H1 (cell line): ENCODE measurements at places on chromosomes 1 and 21.

DNA sequence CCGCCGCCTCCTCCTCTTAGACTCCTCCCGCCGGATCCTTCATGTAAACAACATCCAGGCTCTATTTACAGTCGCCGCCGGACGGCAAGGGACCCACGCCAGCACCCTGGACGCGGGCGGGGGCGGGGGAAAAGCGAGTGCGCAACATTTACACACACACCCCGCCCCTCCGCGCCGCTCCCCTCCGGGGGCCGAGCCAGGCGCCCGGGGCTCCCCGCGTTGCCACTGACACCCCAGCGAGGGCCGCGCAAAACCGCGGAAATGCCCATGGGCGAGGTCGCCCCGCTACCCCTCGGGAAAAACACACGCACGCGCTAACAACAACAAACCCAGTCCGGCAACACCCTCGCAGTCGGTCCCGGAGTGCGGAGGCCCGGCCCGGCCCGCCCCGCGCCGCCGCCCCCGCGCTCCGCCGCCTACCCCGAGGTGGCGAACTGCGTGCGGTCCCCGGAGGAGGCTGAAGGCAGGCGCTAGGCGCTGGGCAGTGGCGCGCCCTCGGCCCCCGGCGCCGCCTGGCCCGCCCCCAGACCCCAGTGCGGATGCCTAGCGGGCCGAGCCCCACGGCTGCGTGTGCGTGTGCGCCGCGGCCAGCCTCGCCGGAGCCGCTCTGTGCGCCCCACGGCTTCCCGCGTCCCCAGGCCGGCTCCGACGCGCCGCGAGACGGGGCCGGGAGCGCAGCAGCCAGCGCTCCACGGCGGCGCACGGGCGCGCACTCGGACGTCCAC, 81.1 kb upstream of the AK4 start:
- no peak for DNase-seq

DNA sequence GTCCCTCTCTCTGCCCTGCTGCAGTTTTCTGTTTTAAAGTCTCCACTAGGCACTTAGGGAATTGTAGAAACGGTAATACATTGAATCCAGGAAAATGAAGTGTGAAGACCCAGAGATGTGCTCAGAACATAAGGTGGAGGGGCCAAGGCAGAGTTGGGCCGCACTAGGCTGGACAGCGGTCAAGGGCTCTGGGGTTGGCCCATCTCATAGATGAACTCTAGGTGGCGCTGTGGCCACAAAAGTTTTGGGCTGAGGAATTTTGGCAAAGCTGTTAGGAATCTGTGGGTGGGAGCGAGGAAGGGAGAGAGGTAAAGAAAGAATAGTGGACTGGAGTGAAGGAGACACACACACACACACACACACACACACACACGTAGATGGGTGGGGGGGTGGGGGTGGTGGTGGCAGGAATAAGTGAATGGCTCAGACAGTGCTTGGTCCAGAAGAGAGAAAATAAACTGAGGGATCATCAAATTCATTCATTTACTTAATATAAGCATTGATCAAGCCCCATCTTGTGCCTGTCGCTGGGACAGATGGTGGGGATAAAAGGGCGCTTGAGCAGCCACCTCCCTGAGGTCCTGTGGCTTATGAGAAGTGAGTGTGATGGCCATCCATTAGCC, 258.5 kb downstream of the TRABD2B start:
- no peak for DNase-seq

DNA sequence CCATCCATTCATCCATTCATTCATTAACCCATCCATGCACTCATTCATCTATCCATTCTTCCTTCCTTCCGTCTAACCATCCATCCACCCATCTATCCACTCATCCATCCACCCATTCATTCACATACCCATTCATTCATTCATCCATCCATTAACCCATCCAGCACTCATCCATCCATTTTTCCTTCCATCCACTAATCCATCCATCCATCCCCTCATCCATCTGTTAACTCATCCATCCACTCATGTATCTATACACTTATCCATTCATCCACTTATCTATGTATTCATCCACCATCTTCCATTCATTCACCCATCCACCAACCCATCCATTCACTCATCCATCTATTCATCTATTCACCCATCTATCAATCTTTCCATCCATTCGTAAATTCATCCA, 107.8 kb downstream of the PRDM16 start:
- no peak for DNase-seq

GRCh38 chr1:52552236-52552504, 722 bp downstream of the TUT4 start:
- no peak for DNase-seq

DNA sequence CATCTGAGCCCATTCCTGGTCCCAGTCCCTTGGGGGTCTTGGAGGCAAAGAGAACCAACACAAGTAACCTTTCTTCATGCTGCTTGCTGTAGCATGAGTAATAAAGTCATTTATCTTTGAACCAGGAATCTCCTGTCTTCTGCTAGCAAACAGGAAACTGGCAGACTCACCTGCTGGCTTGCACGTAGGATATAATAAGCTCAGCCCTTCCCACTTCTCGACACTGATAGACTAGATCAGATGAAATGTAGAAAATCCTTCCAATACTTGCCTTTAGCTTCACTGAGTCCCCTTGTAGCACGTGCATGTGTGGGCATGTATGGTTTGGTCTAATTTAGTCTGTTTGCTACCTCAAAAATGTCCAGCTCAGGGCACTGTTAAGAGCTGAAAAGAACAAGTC, 6.5 kb upstream of the TFF2 start:
- no peak for DNase-seq

DNA sequence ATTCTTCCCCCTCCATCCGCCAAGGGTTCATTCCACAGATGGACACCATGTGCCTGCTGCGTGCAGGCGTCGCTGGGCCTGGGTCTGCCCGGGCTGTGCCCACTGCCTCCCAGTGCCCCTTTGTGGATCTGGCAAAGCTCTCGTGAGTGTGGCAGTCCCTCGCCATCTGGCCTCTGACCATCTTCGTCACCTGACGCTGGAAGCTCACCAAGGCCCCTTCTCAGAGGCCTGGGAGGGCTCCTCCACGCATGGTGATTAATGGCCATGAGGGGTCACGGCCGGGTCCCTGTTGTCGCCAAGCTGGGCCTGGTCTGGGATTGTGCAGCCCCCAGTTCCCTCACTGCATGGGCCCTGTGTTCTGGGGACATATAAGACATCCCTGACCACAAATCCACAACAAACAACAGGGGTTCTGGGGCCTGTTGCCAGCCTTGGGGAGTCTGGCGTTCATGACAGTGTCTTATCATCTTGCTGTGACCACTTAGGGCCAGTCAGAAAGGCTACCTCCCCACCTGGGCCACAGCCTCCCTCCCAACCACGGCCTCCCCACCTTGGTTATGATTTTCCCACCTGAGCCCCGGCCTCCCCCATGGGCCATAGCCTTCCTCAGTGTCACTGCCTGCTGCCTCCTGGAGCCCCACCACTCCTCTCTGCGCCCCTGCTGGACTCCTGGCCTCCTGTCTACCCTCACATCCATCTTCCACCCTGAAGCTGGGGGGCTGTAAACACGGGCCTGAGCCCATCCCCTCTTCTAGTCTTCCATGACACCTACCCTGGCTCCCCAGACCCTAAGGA, 27.9 kb downstream of the SLC45A1 start:
- no peak for DNase-seq

DNA sequence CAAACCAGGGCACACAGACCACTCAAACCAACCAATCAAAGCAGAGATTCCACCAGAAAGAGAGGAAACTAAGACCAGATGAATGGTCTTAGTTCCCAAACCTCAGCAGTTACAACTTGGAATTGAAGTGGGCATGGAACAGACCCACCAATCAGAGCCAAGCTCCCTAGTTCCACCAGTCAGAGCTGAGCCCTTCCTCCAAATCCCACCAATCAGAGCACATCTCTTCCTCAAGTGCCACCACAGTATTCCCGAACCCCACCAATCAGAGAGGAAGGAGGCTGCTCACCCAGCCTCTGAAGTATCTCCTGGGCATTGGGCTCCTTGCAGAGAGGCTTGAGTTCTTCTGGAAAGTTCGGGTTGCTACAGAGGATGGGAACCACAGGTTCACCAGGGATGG, 1.4 kb downstream of the GUCA2A start:
- DNase-seq: no peak

- DNase-seq: peak; percentile 70
Observed at GRCh38 chr1:58815069-58815685, 31.3 kb upstream of the JUN start.

DNA sequence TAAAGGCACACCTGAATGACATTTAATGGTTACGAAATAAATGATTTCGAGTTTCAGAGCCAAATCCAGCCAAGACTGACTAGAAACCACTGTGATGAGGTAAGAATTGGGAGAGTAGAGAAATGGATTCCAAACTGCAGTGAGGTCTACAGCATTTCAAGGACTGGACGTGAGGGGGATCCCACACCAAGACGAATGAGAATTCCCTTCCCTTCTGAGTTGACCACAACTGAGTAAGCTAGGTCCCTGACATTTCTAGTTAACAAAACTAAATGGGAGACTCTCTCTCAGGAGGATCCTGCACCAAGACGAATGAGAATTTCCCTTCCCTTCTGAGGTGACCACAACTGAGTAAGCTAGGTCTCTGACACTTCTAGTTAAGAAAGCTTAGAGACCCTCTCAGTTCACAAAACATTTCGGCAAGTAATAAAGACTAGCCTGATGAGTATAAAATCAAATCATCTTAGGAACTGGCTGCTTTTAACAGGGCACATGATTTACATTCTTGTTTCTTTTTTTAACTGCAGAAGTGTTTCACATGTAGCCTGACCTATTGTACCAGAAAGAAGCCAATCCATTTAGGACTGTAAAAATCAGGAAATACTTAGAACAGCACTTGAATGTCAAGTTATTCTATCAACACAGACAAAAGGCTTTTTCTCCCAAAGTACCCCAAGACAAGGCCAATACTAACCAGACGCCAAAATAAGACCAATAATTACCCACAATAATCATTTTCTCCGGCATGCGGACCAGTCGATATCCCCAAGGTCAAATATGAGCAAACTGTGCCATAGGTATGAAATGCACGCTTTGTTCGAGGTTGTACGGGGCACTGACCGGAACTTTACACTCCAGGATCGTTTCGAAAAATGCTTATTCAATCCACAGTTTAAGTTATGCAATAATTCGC, 1.4 kb upstream of the SPATA1 start:
- DNase-seq: no peak

DNA sequence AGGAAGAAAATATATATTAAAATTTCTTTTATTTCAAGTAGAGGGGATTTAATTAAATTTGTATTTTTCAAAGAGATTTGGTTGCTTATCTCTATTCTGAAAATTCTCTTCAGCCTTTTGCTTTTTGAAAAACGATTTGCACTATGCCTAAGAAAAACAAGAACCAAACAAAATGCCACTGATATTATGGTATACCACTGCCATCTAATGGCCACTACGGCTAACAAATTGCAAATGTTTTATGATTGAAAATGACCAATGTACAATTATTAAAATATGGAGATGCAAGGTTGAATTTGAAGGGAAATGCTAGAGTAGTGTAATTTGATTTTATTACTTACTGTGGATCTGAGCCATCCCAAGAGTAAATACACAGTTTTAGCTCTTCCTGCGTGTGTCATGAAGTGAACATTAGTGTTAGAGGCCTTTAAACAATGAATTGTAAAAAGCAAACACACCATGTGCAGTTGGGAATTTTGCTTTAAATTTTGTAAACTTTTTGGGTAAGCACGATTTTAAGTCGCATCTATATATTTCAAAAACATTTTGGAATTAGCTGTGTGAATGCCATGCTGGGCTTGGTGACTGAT, 137.4 kb upstream of the USP25 start:
- no peak for DNase-seq

DNA sequence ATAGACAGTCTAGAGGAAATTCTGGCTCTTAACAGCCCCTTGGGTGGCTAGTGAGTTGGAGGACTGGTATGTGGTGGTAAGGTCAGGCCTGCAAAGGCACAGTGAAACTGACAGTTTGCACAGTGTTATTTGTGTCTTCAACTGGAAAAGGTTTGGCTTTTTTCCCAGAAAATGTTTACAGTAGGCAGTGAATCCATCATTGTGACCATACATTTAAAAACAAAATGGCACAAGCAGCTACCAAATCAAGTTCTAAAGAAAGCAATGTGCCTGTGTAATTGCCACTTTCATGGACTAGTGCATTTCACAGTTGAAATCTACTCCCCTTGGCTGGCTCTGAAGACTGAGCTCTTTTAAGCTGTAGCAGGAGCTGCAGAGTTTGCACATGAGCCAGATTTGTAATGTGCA, 24.8 kb downstream of the ATPAF1 start:
- no peak for DNase-seq

DNA sequence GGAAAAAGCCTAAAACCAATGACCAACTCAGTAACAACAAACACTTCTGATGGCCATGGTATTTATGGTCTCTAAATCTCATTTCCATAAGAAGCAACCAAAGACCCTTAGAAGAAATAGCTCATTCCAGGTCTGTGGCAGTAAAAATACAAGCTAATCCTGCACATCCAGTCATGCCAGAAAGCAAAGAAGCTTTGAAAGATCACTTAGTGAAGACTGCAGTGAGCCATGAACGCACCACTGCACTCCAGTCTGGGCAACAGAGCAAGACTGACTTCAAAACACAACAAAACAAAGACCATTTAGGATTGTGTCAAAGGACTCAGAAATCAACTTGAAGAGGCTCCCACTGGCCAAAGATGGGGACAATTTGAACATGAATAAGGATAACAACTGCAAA, 18.4 kb upstream of the ELK4 start:
- no peak for DNase-seq

DNA sequence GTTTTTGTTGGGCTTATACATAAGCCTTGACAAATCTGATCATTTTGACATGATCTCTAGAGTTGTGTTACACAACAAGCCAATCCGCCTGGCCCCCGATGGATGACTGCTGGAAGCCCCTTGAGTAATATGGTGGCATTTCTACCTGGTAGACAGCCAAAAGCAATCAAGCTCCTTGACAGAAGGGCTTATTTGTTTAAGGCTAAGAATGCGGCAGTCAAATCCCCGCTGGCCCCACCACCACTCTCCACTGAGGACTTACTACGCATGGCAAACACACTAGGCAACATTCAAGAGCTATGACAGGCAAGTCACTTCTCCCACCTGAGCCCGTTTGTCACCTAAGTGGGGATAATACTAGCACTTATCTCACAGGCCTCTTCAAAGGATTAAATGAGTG, 33.4 kb upstream of the C1orf198 start:
- DNase-seq: no peak

DNA sequence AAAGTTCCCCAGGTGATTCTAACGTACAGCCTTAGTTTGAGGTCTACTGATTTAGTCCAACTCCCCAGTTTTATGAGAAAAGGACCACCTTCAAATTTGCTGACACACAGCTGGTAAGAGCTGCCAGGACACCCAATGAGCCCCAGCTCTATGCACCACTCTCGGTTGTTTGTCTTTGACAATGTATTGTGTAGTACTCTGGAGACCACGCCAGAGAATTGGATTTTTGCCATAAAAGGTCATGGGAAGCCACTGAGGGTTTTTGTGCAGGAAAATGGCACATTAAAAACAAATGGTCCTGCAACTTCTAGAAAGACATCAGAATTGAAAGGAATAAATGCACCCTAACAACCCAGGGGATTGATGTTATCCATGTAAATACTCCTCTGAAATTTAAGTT, 7.1 kb upstream of the IER5 start:
- no peak for DNase-seq

DNA sequence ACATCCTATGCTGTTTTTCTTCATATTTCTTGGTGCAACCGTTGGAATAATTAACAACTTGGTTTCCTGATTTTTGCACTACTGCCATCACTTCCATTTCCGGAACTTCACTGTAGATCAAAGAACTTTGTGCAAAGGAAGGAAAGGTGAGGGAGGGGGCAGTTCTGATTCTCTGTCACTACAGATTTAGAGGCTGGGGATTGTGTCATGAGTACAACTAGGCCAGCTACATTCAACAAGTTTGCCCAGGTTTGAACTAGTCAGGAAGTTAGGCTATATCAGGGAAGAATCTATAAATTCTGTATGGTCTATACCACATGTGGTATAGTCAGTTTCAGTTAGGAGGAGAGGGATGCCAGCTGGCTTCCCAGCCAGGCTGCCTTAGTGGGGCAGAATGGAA, 84.2 kb downstream of the RGL1 start:
- DNase-seq: no peak
